ENCODE measurements at places on chromosomes 2 and 18.

- no peak for DNase-seq
These were observed 1.3 kb upstream of the LMAN1 start for GRCh38 chr18:59360381-59360780.

GRCh38 chr2:39362595-39362994 is 74.5 kb downstream of the MAP4K3 start:
- DNase-seq = no peak

GRCh38 chr2:112048887-112049286 is 6.2 kb upstream of the TMEM87B start:
- DNase-seq = no peak

GRCh38 chr2:39516347-39517101 is 79.4 kb upstream of the MAP4K3 start:
- DNase-seq = no peak

DNA sequence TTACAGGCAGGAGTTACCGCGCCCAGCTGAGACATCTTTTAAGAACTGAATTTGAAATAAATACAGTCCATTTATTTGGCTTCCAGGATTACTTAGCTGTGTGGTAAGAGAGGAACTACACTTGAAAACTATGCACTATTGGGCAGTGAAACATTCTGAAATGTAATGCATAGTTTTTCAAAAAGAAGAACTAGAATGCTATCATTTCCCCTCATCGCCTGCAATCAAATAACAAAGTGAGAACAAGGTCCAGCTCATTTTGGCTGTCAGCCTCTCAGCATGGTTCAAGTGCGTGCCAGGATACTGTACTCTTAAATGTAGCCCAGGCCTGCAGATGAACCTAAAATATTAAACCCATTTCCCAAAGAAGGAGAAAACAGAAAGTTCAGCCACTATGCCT is 76.6 kb upstream of the ARL5A start:
- no peak for DNase-seq

DNA sequence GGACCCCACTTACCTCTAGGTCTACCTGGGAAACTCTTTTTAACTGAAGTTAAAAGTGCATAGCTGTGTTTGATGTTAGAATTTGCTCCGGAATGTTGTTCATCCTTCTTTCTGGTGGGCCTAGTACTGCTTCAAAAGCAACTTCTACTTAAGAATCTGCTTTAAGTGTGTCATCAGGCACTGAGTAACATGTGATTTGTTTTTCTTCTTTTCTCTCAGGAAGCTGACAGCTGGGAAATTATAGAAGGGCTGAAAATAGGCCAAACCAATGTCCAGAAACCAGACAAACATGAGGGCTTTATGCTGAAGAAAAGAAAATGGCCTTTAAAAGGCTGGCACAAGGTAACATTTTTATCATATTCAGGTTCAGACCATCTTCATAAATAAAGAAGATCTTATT is 122.9 kb downstream of the PRKRA start:
- DNase-seq = no peak

DNA sequence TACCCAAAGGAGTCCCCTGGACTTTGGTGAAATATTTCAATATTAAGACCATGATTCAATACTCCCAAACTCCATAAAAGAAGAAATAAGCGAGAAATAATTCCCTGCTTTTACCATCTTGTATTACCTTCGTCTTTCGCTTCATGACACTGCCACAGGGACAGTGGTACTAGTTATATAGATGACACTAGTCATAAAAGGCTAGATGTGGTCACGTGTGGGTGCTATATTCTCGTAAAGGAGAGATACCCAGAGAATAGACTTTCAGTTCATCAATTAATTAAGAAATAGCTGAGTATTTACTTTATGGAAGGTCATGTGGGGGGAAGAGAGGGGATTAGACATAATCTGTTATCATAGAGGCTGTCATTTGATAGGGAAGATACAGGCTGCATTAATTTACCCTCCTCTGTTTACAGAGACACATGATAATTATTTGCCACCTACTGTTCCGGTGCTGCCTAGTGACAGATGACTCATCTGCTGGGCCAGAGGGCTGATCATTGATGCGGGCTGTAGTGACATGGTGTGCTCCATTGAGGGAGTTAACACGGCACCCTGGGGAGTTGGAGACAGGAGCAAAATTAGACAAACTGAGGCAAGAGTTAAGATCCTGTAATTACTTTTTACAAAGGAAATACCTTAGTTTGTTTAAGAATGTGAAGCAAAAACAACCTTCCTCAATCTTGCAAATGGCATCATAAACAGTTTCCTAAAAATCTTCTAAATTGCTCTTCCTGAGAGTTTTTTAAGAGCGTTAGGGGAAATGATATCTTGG is 78.2 kb upstream of the ITGB6 start:
- no peak for DNase-seq

GRCh38 chr2:209425471-209426071 is 1.7 kb downstream of the MAP2 start:
- no peak for DNase-seq

DNA sequence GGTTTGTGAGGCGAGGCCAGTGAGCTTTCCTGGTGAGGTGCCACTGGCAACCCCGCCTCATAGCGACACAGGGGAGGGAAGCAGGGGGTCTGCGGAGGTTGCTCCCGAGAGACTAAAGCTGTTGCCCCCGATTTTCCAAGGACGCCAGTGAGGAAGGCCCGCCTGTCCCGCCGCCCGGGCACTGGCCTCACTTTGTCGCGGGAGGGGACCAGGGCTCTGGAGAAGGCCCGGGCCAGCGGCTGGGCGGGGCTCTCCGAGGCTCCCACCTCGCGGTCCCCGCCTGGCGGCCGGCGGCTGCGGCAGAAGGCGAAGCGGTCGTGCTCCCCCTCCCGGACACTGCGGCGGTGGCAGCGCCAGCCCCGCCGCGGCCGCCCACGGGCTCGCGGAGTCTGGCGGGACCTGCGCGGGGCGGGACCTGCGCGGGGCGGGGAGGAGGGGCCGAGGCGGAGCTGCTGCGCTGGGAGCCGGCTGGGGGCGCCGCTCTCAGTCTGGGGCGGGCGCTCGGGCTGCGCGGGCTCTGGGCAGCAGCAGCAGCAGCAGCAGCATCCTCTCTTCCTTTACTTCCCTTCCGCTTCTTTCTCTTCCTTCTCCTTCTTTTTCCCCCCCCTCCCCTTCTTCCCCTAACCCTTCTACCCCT is at the start of gene MAP2:
TSS of gene MAP2 (plus strand) at position 486 of the 637 bp plus-strand sequence. CDS start 229,124 bp downstream, outside the sequence.
- peak; percentile 7 for DNase-seq

DNA sequence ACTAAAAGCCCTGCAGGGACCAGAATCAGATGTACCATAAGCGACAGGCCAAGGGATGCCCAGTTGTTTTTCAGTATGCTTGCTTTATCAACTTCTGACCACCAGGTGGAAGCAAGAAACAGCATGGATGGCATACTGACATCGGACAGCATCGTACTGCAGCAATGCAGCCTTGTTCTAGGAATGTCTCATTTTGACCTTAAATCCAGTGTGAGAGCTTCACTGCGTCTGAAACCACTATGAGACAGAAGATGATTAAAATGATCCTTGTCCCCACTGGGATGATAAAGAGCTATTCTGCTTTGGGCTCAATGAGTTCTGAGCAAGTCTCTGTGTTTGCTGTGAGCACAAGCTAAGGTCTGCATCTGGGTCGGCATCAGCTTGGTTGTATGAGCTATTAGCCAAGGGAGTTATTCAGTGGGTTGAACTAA is 54.3 kb downstream of the CDK15 start:
- DNase-seq = peak; percentile 63

DNA sequence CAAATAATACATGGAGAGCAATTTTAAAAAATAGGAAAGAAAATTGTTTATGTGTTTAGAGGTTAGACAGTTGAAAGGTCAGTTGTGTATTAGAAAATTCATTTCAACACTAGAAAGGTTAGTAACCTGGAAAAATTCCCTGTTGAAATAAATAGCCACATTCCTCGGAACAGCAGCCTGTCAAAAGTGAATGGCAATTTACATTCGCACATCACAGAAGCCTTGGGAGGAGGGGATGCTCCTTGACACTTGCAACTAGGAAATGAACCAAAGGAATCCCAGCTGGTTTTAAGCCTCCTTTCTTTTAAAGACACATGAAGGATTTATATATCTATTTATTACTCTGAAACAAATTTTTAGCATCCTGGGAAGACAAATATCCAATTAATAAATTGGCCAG is 653.5 kb upstream of the LRRTM4 start:
- DNase-seq = no peak

- no peak for DNase-seq
These were observed 230.1 kb downstream of the RNF152 start for GRCh38 chr18:61662726-61663125.

GRCh38 chr2:218003281-218003944 is 618 bp upstream of the TNS1 start:
- DNase-seq = no peak

Data from T-helper 2 cell (primary cell).